Hematopoietic multipotent progenitor cell treated with erythropoietin and hydrocortisone succinate and interleukin-3 and kit ligand, for 8 days (in vitro differentiated cells): ENCODE measurements at places on chromosomes 2 and 18.

DNA sequence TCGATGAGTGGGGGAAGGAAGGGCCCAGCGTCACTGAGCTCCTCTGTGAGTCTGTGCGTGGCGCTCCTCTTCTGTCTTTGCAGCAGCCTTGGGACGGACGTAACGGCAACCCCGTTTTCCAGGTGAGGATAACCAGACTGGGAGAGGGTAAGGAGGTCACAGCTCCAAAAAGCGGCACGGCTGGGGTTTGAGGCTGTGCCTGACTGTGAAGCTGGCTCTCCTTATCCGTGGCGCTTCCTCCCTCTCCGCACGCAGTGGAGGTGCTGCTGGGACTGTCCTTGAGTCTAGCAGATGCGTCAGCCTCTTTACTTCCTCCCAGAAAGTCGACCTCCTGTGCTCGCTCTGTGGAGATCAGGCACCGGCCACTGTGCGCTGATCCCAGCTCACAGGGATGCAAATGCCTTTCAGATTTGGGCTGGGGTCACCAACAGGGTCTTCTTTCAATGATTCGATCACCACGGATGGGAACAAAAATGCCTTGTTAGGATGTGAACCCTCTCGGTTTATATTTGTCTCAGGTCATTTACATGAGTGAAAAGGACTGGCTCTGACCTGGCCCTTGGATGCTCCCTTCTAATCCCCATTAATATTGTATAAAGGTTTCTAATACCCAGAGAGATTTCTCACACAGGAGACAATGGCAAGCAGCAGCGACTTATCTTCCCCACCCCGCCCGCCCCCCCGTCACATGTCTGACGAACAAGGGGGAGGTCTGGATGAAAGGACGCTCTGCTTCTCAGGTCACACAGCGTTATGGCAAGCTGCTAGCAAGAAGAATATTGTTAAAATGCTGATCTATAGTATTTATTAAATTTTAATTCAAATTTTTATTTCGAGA is 30.1 kb upstream of the E2F6 start:
- DNase-seq: no peak

DNA sequence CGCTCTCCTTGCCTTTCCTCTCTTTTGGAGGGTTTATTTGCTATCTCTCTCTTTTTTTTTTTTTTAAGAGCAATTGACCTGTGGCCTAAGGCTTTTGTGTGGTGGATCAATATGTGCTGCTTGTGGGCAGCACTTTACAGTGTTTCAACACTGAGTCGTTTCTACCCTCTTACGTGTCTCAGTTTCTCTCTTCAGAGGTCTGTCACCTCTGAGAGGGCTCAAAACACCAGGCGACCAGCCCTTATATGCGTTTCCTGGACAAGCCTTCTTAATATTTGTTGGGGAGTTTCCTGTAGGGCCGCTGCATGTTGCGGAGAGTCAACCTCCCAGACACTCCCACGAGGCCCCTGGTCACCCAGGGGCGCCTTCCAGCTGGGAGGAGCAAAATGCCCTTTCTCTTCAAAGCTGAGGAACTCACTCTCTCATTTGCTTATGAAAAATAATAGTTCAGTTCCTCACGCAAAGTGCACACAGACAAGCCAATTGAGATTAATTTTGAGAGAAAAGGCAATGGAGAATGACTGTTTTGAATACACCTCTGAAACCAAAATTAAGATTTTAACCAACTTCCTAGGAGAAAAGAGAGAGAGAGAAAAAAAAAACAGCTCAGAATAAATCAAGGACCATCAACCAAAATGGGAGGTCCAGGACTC is 96.3 kb upstream of the B3GNT2 start:
- no peak for DNase-seq

DNA sequence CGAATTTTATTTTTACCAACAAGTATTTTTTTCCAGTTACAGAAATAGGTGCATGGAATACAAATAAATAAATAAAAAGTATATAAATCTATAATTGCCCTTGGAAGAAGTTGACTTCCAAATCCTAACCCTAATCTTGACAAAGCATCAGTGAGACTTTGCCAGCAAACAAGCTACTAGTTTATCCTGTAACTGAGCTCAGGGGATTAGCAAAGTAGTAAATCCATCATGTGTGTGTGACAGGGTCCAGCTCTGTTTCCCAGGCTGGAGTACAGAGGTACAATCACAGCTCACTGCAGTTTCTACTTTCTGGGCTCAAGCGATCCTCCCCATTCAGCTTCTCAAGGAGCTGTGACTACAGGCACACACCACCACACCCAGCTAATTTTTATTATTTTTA is 948.0 kb upstream of the CNTNAP5 start:
- no peak for DNase-seq

GRCh38 chr18:63159590-63159989 is 160.0 kb downstream of the BCL2 start:
- no peak for DNase-seq

- peak; percentile 77 for DNase-seq
Measured at GRCh38 chr18:8982416-8983183, 119.9 kb upstream of the NDUFV2 start.

GRCh38 chr2:176085861-176086771 is 2.4 kb upstream of the EVX2 start:
- DNase-seq: peak; percentile 37

- DNase-seq: no peak
Measured at GRCh38 chr18:50973367-50974126, 5.7 kb downstream of the ELAC1 start.

- no peak for DNase-seq
Measured at GRCh38 chr18:73201940-73202339, 334.2 kb upstream of the NETO1 start.

- DNase-seq: no peak
Measured at GRCh38 chr2:236643480-236643879, 73.9 kb downstream of the ACKR3 start.

DNA sequence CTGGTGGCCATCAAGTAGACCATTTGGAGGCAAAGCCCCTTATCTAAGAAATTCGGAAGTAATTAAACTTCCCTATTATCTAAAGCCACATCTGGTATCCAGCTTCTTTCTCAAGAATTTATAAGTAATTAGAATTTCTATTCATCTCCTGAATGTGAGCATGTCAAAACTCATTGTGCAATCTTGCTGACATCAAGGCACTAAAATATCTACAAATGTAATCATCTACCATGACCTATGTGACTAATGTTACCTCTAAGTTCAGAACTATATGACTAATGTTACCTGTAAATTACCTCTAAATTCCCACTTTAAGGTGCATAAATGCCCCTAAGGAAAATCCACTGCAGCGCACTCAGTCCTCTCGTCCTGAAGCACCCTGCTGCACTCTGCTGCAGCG is 773.0 kb downstream of the CPS1 start:
- DNase-seq: no peak

GRCh38 chr2:106749823-106750222 is 136.1 kb downstream of the ST6GAL2 start:
- no peak for DNase-seq

- DNase-seq: no peak
Measured at GRCh38 chr18:13587937-13588336, 138.4 kb downstream of the FAM210A start.

DNA sequence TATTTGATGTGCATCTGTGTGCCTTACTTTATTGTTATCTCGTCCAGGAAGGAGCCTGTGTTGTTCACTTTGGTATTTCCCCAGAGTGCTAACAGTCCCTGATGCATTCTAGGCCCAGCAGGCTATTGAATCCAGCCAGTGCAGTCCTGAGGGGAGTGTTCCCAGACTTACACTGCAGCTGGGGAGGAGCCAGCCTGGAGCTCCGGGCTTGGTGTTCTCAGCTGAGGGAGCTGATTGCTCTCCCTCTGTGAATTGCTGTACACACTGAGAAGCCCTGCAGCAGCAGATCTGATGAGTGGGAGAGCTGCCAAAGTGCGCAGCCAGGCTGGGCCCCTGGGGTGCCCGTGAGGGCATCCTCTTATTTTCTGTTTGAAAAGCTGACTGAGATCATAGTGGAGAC is 159.2 kb downstream of the GALNT3 start:
- no peak for DNase-seq

DNA sequence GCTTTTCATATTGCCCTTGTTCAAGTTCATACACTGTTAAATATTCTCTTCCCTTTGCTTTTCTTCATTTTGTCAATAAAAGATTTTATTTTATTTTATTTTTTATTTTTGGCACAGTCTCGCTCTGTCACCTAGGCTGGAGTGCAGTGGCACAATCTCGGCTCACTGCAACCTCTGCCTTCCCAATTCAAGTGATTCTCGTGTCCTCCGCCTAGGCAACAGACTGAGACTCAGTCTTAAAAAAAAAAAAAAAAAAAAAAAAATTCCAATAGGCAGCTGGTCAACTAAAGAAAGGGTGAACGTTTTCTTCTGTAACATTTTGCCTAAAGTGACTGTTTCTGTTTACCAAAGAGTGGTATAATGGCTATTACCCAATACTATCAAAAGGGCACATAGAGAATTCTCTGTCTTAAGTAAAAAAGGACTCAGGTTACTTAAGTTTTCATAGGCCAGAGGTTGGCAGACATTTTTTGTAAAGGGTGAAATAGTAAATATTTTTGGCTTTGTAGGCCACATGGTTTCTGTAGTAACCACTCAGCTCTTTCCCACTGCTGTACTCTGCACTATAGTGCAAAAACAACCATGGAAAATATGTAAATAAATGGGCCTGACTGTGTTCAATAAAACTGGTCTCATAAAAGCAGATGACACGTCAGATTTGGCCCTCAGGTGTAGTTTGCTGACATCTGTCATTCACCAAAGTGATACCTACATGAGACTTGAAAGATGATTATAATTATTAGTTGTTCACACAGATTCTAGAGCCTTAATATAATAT is 113.4 kb downstream of the MIB1 start:
- DNase-seq: no peak

- no peak for DNase-seq
Measured at GRCh38 chr2:66170744-66171330, 264.1 kb upstream of the MEIS1 start.

DNA sequence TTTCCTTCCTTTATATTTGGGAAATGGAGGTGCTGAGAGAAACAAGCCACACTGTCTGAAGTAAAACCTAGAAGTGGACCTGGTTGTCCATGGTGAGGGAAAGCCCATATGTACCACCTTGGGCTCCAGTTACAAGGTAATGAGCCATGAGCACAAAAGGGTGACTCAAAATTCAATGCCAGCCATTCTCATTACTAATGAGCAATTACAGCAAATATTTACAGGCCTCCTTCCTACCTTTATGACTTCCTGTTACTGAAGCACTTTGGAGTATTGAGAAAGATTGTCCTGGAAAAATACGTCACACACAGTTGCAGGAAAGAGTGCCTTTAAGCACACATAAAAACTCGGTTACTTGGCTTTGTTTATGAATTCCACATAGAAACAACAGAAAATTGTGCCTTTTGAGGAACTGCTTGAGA is 9.1 kb downstream of the EPAS1 start:
- no peak for DNase-seq

GRCh38 chr2:59604123-59604522 is 949.3 kb downstream of the BCL11A start:
- DNase-seq: no peak

DNA sequence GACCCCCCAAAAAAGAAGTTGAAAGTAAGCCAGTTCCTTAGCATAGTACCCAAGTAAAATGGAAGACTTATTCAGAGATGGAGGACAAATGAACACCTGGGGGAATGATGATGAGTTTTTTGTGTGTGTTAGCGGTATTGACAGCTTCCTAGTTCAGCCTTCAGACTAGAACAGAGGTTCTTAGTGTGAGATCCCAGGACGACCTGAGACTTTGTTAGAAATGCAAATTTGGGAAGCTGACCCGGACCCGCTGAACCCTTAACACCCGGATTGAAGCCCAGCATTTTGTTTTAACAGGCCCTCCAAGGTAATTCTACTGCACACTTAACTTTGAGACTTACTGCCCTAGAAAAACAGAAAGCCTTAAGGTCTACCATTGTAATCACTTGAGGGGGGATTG is 20.3 kb downstream of the SPOPL start:
- DNase-seq: no peak
